ENCODE measurements at places on chromosomes 3 and 15. TPM values are rescaled to one million over a fixed set of nuclear protein-coding genes. Genes with fewer than 3 reads are reported as not detected.
A peak's percentile ranks its signal among the peaks of the same experiment; 100 is the strongest.

Gene UQCRC1
- polyA plus RNA-seq: 410 TPM

GRCh38 chr15:69393831-69394491 lies 20.2 kb upstream of the KIF23 start:
- H3K27me3 ChIP-seq: no peaks in the 10 kb centered on the region
- H3K4me3 ChIP-seq: no peak overlapping the region
- peaks cover 12% of the 10 kb centered on the region for H3K4me1 ChIP-seq
- H3K36me3 ChIP-seq: peaks cover 8% of the 10 kb centered on the region

Gene USP8
- 18.9 TPM for polyA plus RNA-seq

DNA sequence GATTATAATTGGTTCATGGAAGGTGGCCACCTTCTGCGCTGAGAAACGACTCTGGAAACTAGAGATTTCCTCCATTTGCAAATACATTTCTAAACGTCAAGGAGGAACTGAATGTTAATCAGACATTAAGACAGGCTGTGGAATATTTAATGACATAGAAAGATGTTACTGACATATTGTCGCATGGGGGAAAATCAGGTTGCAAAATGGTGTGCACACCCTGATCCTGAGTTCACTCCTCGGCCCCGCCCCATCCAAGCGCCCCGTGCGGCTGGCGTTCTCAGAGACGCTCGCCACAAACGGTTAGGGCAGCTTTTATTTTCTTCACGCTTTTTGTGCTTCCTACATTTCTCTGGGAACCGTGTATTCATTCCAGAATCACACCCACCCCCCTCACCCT lies 10.7 kb downstream of the H1-8 start:
- H3K4me3 ChIP-seq: no peak overlapping the region
- H3K36me3 ChIP-seq: peaks cover 29% of the 10 kb centered on the region
- H3K27ac ChIP-seq: no peak overlapping the region
- H3K27me3 ChIP-seq: no peaks in the 10 kb centered on the region
- no peak for DNase-seq

Gene CPN2
- polyA plus RNA-seq: 0.07 TPM

DNA sequence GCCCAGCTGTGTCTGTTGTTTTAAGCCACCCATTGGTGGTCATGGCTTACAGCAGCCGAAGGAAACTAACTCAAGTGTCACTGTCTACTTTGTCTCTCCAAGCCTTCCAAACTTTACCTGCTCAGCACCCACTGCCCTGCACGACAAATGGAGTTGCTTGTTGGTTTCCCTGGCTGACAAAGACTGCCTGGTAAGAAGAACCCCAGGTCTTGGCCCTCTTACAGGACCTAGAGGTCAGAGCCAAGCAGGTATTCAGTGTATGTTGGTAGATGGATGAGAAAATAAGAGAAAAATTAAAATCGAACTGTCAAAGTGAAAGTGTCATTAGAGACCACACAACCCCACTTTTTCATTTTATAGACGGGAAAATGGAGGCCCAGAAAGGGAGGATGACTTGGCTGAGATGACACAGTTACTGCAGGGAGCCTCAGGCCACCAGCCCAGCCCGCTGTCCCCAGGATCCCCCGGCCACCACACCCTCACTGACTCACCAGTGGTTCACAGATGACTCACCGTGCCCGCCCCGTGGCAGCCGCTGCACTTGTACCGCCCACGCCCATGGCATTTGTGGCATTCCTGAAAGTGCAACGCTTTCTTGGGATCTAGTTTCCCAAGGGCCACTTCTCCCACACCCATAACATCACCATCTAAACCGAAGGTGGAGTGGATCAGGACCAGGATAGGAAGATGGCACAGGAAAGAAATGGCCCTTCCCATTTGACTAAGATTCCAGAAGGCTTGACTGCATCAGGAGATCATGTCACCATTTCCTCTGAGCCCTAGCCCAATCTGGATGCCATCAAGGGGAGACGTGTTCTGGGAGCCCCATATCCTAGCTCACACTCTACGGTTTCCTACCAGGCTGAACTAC lies 15.2 kb downstream of the SSUH2 start:
- no peak overlapping the region for H3K27ac ChIP-seq
- peaks cover 14% of the 10 kb centered on the region for H3K4me1 ChIP-seq
- H3K4me3 ChIP-seq: no peak overlapping the region

- no peak overlapping the region for H3K27ac ChIP-seq
- no peaks in the 10 kb centered on the region for H3K4me1 ChIP-seq
- DNase-seq: no peak
- no peak overlapping the region for H3K4me3 ChIP-seq
These were observed 48.8 kb downstream of the FBXO22 start for GRCh38 chr15:75952525-75952924.

GRCh38 chr3:197613199-197613598 lies 57.4 kb upstream of the BDH1 start:
- DNase-seq: no peak
- peaks cover 31% of the 10 kb centered on the region for H3K36me3 ChIP-seq

- no peaks in the 10 kb centered on the region for H3K27me3 ChIP-seq
- peak; percentile 31 for DNase-seq
- H3K4me3 ChIP-seq: no peak overlapping the region
- no peaks in the 10 kb centered on the region for H3K36me3 ChIP-seq
These were observed 266.1 kb upstream of the NR2F2 start for GRCh38 chr15:96064351-96064756.

Gene SPTBN5
- polyA plus RNA-seq: 0.38 TPM

GRCh38 chr3:197201791-197202452 lies 96.5 kb downstream of the DLG1 start:
- H3K4me3 ChIP-seq: no peak overlapping the region
- no peak overlapping the region for H3K27ac ChIP-seq
- no peaks in the 10 kb centered on the region for H3K36me3 ChIP-seq
- no peaks in the 10 kb centered on the region for H3K4me1 ChIP-seq

DNA sequence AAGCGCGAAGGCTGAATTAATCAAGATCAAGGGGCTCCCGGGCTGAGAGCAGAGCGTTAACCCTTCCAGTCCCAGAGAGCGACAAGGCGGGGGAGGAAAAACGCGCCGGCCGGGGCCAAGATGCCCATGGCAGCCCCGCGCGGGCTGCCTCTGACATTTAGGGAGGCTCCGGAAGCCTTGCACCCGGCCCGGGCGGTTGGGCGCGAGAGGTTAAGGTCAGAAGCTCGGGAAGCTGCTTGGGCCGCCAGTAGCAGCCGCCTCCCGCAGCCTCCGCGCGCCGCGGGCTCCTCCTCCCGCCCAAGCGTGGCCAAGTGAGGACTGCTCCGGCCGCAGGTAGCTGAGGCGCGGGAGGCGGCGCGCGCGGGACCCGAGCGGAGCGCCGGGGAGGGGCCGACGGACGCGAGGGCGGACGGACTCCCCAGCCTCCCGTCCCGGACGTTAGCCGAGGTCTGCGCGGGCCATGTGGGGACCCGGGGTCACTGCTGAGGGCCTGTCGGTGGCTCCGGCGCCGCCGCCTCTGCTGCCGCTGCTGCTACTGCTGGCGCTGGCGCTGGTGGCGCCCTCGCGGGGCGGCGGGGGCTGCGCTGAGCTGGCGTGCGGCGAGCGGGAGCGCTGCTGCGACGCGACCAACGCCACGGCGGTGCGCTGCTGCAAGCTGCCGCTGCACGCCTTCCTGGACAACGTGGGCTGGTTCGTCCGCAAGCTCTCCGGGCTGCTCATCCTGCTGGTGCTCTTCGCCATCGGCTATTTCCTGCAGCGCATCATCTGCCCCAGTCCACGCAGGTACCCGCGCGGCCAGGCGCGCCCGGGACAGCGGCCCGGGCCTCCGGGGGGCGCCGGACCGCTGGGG lies at the start of gene C3orf80:
Gene C3orf80 (plus strand): TSS at position 247 of the 850 bp plus-strand sequence. CDS start 214 bp downstream, at position 461.
- peak within 1 kb of the TSS; percentile 57 for H3K4me3 ChIP-seq
- no peaks in the 10 kb centered on the region for H3K36me3 ChIP-seq
- peak; percentile 26 for DNase-seq
- H3K27me3 ChIP-seq: peaks cover 54% of the 10 kb centered on the region
- no peak within 1 kb of the TSS for H3K27ac ChIP-seq

DNA sequence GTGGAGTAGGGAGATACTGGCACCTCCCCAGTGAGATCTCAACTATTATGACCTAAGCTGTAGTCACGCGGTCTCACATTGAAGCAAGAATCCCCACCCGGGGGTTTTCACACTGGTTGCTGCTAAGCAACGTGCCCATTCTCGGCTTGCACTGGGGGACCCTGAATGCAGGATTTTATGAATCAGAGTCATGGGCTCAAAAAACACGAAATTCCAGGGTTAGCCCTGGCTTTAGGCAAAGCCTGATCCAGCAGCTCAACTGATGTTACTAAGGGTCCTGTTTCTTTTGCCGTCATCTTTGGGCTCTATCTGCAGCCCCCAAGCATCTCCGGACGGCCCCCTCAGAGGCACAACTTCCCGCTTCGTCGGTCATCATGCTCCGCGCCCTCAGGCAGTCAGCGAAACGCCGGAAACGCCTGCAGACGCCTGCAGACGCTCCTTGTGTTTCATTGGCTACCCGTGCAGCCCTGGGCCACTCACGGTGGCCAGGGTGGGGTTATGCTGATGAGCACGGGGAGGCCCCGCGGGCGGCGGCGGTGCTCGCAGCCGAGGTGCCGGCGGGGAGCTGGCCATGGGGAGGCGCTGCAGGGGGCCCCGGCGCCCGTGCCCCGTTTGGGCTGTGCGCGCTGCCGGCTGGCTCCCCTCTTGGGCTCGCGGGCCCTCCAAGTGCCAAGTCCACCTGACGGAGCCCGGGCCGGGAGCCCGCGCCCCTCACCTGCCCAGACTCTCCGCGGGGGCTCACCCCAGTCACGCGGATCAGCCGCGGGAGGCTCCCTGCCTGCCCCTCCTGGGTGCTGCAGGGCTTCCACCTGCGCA lies 25.8 kb downstream of the EFCC1 start:
- H3K27ac ChIP-seq: no peak overlapping the region
- H3K27me3 ChIP-seq: peaks cover 38% of the 10 kb centered on the region
- no peak overlapping the region for H3K4me3 ChIP-seq
- peak; percentile 48 for DNase-seq
- peaks cover 14% of the 10 kb centered on the region for H3K4me1 ChIP-seq
- H3K36me3 ChIP-seq: no peaks in the 10 kb centered on the region

Gene VWA5B2
- not detected for polyA plus RNA-seq

- H3K36me3 ChIP-seq: no peaks in the 10 kb centered on the region
- DNase-seq: no peak
- no peak overlapping the region for H3K27ac ChIP-seq
- no peaks in the 10 kb centered on the region for H3K27me3 ChIP-seq
These were observed 466.5 kb upstream of the CNTN4 start for GRCh38 chr3:1632128-1632527.

DNA sequence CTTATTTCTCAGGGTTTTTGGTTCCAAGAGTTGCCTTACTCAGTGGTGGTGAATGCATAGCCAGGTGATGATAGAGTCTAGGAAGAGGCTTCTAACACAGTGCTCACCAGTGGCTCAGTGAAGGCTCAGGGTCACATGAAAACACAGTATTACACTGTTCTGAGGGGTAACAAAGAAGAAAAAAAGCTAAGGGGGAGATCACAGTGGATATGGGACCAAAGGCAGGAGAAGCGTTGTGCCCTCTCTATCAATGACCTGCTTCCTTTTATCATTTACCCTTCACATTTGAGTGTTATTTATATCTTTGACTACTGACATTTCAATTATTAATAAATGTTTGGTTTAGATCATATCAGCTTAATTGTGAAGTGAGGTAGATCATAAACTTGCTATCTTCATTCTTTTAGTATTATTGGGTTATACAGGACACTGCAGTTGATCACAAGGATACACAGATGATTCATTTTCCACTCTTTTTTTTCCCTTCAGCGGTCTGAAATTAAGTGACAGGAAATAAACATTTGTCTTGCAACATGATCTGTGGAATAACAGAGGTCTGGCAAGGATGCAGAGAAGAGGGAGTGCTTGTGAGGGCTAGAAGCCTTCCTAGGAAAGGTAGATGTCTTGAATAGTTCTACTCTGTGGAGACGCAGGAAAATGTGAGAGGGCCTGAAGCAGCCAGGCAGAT lies 171.7 kb downstream of the C3orf38 start:
- H3K36me3 ChIP-seq: no peaks in the 10 kb centered on the region
- H3K27me3 ChIP-seq: no peaks in the 10 kb centered on the region
- no peaks in the 10 kb centered on the region for H3K4me1 ChIP-seq
- DNase-seq: no peak

GRCh38 chr15:77981281-77982126 lies 96.0 kb downstream of the TBC1D2B start:
- no peak for DNase-seq
- no peak overlapping the region for H3K27ac ChIP-seq
- H3K27me3 ChIP-seq: peaks cover 18% of the 10 kb centered on the region

DNA sequence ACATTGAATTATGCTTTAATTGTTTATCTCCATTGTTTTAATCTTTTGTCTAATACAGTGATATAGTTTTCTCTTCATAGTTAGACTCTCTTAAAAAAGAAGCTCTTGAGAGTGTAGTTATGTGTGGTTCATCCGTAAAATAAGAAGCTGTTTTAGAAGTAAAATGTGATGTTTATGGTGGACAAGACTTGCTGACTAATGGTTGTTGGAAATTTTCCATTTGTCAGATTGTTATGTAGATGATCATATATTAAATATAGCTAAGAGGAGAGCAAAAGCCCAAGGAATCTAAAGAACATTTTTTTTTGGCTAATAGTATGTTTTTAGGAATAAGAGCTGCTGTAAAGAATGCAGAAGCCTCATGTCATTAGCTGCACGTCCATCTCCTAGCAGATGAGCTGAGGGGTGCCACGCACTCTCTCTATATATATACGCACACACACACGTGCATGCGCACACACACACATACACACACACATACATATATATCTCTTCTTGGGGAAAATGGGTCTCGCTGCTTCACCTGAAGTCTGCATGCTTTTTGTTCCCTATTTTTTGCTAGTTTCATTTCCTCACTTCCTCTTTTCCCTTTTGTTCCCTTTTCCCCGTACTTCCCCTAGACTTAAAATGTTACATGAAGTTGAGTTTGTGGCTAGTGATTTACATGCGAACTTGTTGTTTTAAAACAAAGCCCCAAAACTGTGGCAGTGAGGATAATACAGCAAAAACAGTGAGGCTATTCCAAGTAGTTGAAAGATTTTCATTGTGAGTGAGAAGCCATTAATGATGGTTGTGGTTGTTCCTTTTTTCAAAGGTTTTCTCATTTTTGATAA lies 107.8 kb downstream of the MBNL1 start:
- H3K4me3 ChIP-seq: peak overlapping the region; percentile 11
- peak; percentile 84 for DNase-seq
- no peaks in the 10 kb centered on the region for H3K27me3 ChIP-seq
- H3K36me3 ChIP-seq: peaks cover 2% of the 10 kb centered on the region
- peak overlapping the region; percentile 96 for H3K27ac ChIP-seq

Gene ST3GAL6
- 0.83 TPM for polyA plus RNA-seq

- H3K27me3 ChIP-seq: no peaks in the 10 kb centered on the region
- H3K4me1 ChIP-seq: no peaks in the 10 kb centered on the region
- H3K4me3 ChIP-seq: no peak overlapping the region
- DNase-seq: no peak
- no peak overlapping the region for H3K27ac ChIP-seq
These were observed 39.5 kb downstream of the TMEM108 start for GRCh38 chr3:133077688-133078087.

GRCh38 chr15:70185251-70185711 lies 87.6 kb upstream of the TLE3 start:
- H3K36me3 ChIP-seq: no peaks in the 10 kb centered on the region
- H3K4me3 ChIP-seq: no peak overlapping the region
- no peaks in the 10 kb centered on the region for H3K4me1 ChIP-seq
- H3K27me3 ChIP-seq: peaks cover 58% of the 10 kb centered on the region
- no peak overlapping the region for H3K27ac ChIP-seq
